ENCODE measurements at places on chromosomes 16 and 17.

DNA sequence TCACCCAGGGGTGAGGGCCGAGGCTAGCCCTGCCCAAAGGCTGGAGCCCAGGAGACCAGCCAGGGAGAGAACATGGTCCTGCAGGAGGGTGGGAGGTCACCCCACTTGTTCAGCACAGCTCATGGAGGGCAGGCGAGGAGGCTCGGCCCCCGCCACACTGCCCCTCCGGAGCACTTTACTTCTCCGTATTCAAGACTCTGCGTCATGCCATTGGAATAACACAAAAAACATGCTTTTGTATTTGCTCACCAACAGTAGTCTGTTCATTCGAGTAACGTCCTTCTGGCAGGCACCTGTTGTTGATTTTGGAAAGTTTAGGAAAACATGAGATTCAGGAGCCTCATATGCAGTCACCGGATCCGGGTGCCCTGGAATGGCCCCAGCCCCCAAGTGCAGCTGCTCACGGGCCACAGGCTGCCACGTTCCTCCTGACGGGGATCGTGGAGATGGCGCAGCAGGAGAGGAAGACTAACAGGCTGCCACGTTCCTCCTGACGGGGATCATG lies 81.1 kb upstream of the DNAH17 start:
- no peak for DNase-seq

- DNase-seq, result no peak
Observed at GRCh38 chr16:67560827-67561342, 1.4 kb upstream of the CTCF start.

DNA sequence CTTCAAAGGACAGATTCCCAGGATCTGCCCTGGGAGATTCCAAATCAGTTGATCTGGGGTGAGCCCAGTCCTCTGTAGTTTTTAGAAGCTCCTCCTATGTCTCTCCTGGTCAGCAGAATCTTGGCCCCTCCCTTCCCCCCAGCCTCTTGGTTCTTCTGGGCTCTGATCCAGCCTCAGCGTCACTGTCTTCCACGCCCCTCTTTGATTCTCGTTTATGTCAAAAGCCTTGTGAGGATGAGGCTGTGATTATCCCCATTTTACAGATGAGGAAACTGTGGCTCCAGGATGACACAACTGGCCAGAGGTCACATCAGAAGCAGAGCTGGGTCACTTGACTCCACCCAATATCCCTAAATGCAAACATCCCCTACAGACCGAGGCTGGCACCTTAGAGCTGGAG lies 840 bp upstream of the CDH5 start:
- DNase-seq, result no peak

DNA sequence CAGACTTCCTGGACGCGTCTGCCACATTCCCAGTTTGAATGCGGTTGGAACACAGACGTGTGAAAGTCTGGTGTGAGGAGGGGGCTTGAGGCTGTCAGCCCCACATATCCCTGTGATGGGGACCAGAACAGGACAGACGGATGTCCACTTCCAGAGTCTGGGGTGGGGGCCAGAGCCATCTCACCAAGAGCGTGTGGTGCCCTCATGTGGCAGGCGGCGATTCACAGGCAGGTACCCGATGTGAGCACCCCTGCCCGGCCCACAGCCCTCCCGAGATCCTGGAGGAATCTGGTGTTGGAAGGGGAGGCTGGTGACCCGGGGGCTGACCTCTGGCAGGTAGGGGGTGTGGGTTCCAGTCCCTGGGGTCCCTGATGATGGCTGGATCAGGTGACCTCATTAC lies 51.5 kb downstream of the ENGASE start:
- DNase-seq, result peak; percentile 43

DNA sequence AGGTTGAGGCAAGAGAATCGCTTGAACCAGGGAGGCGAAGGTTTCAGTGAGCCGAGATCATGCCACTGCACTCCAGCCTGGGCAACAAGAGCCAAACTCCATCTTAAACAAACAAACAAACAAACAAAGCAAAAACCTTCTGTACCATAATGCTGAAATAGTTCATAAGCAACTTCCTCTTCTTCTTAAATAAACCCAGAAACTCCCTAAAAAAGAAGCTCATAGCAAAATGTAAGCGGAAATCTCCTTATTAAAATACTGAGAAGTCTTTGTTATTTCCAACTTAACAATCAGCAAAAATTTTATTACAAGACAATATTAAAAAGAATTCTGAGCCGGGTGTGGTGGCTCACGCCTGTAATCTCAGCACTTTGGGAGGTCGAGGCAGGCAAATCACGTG lies 82.8 kb downstream of the FBXL20 start:
- no peak for DNase-seq

- no peak for DNase-seq
Observed at GRCh38 chr16:9094011-9094846, 2.8 kb downstream of the HAPSTR1 start.

DNA sequence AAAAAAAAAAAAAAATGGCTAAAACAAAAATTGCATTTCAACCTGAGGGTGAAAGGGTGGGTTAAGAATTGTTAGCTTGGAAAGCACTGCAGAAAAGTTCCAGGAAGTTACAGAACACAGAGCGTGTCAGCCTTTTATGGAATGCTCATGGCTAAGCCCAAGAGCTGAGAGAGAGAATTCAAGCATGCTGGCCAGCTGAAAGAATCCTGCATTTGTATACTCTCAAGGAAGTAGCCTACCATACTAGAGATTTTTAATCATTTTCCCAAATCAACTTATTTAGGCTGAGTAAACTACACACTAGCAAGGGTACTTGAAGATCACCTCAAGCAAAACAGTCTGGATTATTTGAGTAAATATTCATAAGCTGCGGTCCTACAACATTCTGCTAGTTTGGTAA lies 153.9 kb downstream of the KCNJ2 start:
- DNase-seq, result no peak

- DNase-seq, result peak; percentile 78
Observed at GRCh38 chr16:70700101-70701020, 14.5 kb upstream of the MTSS2 start.

- peak; percentile 44 for DNase-seq
Observed at GRCh38 chr16:87951552-87952538, 611 bp downstream of the BANP start.

DNA sequence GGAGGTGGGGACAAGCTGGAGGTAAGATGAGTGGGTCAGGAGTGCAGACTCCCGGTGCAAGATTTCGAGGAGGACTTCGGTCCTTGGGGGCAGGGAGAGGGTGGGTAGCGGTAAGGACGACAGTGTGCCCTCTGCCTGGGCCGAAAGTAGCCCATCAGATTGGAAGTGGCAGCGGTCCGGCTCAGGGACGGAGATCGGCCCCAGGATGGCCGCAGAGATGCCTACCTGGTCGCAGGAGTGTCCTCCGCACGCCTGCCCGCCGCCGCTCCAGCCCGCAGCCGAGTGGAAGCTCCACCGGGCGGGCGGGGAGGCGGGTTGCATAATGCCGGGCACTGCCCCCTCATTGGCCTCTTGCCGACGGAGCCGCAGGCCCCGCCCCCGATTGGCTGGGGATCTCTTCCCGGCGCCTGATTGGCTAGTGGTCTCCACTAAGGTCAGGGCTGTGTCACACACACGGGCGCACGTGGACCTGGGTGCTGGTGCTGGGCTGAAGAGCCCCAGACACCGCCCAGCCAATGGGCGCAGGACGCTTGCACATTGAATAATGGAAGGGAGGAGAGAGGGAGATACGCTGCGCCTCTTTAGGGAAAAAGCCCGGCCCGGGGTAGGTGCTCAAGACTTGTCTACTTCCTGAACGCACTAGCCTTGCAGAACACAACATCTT lies at the start of gene PER1:
PER1 (minus strand) TSS at position 293 of the 664 bp plus-strand sequence. CDS start 1,698 bp downstream, outside the sequence.
- peak; percentile 92 for DNase-seq

GRCh38 chr17:48643697-48644012 lies 17.5 kb upstream of the HOXB9 start:
- no peak for DNase-seq

DNA sequence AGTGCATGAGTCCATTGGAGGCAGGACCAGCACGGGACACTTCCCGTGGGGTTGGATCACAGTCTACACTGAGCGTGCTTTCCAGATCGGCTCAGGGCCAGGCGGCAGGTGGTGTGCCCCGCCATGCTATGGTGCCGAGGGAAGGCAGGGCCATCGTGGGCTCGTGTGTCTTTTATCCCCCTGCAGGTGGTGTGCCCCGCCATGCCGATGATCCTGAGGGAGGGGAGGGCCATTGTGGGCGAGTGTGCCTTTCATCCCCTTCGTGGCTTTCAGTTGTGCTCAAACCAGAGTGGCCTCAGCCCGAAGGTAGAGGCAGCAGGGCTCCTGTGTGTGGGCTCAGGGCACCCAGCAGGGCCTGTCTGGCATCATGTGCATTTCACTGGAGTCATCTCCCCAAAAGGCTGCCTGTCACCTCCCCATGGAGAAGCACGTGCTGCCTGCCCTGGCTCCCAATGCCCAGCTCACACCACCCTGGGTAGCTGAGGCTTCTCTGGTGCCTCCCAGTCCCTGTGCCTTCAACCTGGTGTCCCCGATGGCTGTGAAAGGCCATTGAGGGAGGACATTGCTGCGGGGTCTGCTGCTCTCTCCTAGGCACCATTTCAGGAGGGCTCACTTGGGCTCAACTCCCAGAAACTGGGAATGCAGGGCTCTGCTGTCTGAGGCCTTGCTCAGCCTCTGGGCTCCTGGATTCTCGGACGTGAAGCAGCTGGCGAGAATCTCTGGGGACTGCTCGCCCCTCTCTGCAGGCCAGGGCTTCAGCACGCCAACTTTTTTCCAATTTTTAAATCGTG lies 207.6 kb downstream of the NPIPB11 start:
- DNase-seq, result no peak

DNA sequence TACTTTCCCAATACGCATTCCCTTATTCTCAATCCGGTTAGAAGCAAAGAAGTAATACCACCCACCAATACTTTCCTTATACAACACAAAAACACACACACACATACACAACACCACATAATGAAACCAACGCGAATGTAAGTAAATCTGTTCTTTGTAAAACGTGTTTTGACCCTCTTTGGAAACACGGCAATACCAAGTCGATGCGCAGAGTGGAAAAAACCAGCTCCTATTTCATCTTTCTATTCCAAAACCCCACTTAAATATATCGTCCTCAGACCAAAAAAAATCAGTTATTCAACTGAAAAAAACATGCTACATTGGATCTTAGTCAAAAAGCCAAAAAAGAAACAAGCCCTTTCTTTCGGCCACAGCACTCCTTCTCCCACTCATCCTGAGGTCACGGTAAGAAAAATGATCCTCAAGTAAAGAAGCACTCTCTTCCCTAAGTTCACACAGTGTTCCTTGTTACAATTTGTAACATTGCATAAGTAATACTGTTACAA lies 31.0 kb upstream of the ARL4D start:
- peak; percentile 87 for DNase-seq

GRCh38 chr16:55330781-55331647 lies 7.0 kb downstream of the IRX6 start:
- DNase-seq, result no peak

DNA sequence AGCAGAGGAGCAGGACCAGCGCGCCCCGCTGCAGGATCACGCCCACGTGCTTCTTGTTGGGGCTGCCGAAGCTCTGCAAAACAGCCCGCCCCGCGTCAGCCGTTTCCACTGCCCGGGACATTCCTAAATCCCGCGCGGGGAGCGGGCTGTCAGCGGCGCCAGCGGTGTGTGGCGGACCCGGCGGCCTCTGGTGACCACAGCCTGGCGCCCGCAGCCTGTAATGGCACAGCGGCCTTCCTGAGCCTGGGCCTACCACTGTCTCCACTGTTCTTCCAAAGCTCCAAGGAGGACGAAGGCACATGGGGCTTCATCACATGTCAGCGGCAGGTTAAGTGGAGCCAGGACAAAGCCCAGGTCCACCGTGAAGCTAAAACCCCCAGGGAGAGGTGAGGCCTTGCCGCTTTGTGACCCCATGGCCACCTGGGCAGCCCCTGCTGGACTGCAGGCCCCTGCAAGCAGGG lies 2.5 kb downstream of the SLC47A2 start:
- no peak for DNase-seq

DNA sequence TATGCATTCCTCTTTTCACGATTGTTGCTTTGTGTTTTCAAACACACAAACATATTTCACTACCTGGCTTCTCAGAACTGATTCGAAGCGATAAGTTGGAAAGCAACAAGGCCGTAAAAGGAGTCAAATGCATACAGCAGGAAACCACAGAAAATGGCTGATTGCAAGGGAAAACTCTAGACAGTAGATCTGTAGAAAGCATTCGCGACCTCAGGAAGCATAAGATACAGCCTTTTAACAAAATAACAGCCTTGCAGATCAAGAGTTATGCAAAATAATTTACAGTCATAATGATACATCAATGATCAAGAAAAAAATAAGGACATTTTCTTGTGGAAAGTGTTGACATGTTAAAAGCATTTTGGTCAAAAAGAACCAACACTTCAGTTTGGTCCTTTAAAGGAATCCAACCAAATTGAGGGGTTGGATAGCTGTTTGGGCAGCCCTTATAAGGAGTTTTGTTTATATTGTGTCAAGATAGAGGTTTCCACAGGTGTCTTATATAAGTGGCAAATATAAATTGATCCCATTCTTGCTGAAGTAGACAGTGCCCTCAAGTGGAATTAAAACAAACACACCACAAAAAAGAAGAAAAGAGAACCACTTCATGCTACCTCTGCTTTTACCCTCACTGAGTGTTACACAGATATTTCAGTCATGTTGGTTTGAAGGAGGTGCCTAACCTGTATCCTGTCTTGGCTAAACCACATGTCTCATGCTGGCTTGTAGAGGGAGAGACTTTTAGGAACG lies 5.5 kb downstream of the CYLD start:
- DNase-seq, result peak; percentile 1

GRCh38 chr17:83088451-83088850 lies 9.0 kb downstream of the METRNL start:
- no peak for DNase-seq

- peak; percentile 41 for DNase-seq
Observed at GRCh38 chr16:70576431-70577255, 53.0 kb downstream of the SF3B3 start.

- no peak for DNase-seq
Observed at GRCh38 chr16:57482845-57483545, 3.3 kb downstream of the DOK4 start.

GRCh38 chr17:63464691-63465236 lies 12.1 kb upstream of the ACE start:
- DNase-seq, result no peak

- peak; percentile 14 for DNase-seq
Observed at GRCh38 chr16:58197314-58198012, 443 bp downstream of the CSNK2A2 start.

DNA sequence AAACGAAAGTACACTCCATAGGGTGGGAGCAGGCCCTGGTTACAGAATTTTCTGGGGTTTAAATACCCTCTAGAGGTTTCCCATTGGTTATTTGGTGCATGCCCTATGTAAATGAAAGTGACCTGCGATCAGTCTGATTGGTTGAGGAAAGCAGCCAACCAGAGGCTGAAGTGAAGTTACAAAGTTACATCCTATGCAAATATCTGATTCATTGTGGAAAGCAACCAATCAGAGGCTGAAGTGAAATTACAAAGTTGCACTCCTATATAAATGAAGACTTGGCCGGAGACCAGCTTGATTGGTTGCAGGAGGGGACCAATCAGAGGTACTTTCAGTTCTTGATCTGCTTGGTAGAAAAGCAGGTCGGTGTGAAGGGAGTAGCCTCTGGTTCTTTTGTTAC lies 24.4 kb downstream of the NAA60 start:
- DNase-seq, result no peak

GRCh38 chr17:79205688-79206205 lies 131.1 kb downstream of the ENGASE start:
- DNase-seq, result no peak
